ENCODE measurements at places on chromosomes 1 and 21.

DNA sequence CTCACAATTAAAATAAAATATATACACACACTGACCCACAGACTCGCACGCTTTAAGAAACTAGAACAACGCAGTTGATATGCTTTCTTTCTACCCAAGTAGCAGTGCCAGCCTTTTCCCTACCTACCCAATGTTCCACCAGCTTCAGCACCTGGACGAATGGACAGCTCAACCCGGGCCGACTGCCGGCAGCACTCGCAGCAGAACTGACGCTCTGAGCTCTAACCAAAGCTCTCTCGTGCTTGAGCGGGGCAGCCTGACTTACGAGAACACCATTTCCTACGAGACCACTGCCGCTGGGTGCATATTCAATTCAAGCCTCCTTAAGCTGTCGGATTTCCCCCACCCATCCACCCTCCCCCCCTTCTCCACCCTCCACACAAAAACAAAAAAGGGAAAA lies 127.4 kb upstream of the DPYD start:
- peak; percentile 64 for DNase-seq

GRCh38 chr1:114130846-114131525 lies 22.7 kb downstream of the SYT6 start:
- no peak for DNase-seq

GRCh38 chr1:169572187-169572586 lies 14.1 kb downstream of the F5 start:
- peak; percentile 57 for DNase-seq

DNA sequence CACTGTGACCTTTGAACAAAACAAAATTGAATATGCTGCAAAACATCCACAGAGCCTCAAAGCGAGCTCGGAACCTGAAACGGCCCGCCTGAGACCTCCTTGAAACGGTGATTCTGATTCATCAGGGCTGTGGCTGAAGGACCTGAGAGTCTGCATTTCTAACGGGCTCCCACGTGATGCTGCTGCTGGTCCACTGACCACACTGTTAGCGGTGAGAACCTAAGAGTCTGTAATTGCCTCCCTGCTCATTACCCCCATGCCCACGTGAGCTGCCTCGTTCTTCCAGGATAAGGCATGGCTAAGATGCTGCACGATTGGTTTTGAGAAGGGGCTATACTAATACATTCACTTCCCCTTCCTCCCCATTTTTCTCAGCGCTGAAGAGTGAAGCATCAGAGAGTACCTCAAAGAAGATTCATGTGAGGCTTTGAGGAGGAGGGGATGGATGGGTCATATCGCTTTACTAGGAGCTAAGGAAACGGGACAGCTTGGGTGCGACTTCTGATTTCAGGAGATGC lies 9.7 kb downstream of the TLR5 start:
- no peak for DNase-seq

GRCh38 chr1:81803431-81804110 lies 2.8 kb downstream of the ADGRL2 start:
- DNase-seq = no peak

GRCh38 chr1:150008699-150009098 lies 1.8 kb downstream of the OTUD7B start:
- DNase-seq = no peak

- DNase-seq = no peak
These were observed 81.9 kb downstream of the SIM2 start for GRCh38 chr21:36780861-36781260.

DNA sequence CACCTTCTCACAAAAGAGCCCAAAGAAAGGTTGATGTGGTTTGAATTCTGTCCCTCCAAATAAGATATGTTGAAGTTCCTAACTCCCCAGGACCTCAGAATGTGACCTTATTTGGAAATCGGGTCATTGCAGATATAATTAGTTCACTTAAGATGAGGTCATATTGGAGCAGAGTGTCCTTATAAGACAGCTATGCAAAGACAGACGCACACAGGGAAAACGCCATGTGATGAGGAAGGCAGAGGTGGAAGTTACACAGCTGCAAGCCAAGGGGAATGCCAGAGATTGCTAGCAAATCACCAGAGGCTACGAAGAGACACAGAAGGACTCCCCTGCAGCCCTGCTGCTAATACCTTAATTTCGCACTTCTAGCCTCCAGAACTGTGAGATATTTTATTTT lies 5.2 kb upstream of the ABCB10 start:
- no peak for DNase-seq

GRCh38 chr1:1763657-1764621 lies 14.3 kb downstream of the NADK start:
- DNase-seq = no peak

GRCh38 chr21:37636152-37636860 lies 269.7 kb downstream of the DYRK1A start:
- no peak for DNase-seq

DNA sequence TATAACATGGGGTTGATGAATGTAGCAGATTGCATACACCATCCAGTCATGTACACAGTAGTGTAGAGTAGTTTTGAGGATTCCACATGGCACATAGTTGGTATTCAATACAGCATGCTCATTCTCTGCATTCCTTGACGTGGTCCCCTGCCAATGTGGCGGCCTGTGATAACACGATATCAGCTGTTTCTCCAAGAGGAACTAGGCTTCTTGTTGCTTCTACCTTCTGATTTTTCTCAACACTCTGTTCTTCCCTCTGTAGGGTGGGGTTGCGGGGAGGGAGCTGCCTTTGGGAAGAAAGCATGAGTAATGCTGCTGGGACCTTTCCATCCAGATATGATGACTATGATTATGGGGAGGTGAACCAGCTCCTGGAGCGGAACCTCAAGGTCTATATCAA lies 19.4 kb downstream of the SESN2 start:
- no peak for DNase-seq

- DNase-seq = no peak
These were observed 79.3 kb downstream of the DENND1B start for GRCh38 chr1:197695961-197696360.

DNA sequence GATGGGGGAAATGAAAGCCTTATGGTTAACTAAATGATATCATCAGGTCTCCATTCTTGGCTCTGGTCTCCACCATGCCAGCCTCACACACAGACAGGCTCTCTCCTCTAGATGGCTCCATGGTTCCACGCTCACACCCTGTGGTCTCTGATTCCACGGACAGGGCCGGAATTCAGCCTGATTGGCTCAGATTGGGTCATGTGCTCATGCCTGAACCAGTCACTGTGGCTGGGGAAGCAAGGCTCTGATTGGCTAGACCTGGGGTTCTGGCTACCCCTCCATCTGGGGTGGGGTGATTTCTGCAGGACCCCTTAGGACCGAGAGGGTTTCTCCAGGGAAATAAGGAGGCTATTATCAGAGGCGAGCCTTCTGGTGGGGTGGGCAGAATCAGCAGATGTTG lies 277.0 kb downstream of the PTPRU start:
- DNase-seq = no peak

Data from CD4-positive, alpha-beta T cell treated with Interleukin-15 for 4 hours (primary cell).